GM23338 (cell line): ENCODE measurements at places on chromosomes 5 and 9.

DNA sequence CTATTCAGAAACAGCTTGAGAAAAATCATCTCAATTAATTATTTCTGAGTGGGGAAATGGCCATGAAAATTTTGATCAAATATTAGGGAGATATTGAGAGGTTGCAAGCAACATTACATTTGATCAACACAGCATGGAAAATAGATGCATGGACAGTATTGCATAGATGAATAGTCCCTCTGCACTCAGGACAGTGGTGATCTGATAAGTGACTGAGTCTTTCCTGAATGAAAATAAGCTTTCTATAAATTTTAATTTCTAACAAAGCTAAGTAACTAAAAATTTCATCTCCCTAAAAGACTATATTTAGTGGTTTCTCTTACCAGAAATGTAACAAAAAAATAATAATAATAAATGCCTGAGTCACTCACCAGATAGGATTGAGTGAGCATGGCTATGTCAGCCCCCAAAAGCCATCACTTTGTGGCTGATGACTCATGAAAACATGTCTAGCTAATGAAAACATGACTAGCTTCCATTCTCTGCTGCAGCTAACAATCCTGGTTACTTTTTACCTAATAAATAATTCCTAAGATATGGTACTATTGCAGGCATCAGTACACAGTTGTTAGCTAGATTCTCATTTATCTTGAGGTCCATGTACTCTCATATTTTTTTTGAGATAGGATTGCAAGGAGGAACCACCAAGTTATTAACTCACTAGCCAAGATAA lies 1294.8 kb upstream of the ACO1 start:
- DNase-seq, result no peak

GRCh38 chr9:84748112-84748511 lies 78.6 kb downstream of the NTRK2 start:
- no peak for DNase-seq

- no peak for DNase-seq
Observed at GRCh38 chr5:21237461-21237860, 1249.5 kb upstream of the CDH18 start.

GRCh38 chr5:131356619-131357018 lies 92.8 kb downstream of the CDC42SE2 start:
- DNase-seq, result no peak

GRCh38 chr5:91438871-91439270 lies 55.8 kb upstream of the ARRDC3 start:
- peak; percentile 63 for DNase-seq

GRCh38 chr9:131701789-131702337 lies 38.0 kb downstream of the RAPGEF1 start:
- peak; percentile 66 for DNase-seq

GRCh38 chr5:157917491-157917890 lies 58.5 kb upstream of the CLINT1 start:
- no peak for DNase-seq

DNA sequence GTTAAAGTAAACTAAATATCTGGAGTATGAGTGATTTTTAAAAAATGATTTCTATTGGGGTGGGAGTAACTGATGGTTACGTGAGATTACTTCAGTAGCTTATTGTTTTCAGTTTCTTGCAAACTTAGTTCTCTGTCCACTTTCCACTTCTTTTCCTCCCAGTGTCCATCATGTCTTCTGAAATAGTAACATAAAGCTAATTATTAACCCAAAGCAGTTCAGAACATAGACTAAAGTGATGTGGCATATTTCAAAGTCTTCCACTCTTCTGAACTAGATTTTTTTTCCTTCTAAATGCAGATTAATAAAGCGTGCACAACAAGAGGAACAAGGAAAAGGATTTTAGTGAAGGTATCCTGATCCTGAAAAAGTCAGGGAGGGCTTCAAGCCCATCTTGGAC lies 114.1 kb downstream of the MAN2A1 start:
- no peak for DNase-seq

- DNase-seq, result no peak
Observed at GRCh38 chr5:61001647-61002046, 56.6 kb downstream of the NDUFAF2 start.

DNA sequence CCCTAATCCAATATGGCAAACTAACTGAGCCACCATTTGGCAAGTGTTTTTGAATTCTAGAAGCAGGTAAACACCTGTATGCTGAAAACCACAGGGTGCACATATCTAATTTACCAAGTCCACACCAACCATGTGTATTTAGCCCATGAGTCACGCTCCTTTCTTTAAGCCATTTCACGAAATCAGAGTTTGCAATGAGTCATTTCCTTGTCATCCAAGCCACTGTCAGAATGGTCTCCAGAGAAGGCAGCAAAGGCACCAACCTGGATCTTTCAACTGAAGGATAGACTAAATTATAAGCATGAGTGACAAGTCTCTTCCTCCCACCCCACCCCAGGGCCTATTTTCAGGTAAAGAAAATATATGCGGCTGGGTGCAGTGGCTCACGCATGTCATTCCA lies 110.0 kb downstream of the PAX5 start:
- no peak for DNase-seq

DNA sequence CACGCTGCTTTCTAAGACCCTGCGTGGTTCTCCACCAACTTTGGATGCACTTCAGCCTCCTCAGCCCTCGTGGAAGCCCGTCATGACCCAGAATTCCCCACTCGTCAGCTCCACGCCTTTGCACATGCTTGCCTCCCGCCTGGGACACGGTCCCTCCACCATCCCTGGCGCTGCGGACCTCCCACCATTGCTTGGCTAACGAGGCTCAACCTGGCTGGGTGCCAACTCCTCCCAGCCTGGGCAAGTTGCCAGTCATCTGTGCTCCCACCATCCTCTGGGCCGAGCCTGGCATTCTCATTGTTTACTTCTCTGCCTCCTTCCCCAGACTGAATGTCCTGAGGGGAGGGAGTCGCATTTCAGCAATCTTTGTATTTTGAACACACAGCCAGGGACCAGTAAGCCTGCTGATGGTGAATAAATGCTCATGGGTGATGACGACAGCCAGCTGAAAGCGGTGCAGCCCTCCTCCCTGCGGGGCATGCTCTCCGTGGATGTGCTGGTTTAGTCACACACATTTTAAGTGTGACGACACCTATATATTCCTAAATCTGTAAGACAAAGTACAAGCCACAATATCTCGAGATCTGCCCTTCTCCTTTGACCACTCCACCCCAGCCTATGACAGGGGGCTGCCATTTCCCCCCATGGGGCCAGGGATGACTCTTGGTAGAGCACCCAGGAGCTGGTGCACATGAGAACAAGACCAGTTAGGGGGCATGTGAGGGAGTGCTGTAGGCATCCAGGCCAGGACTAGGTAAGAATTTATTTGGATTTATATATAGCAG lies 37.6 kb downstream of the ANKRD33B start:
- DNase-seq, result no peak

GRCh38 chr9:4141296-4141695 lies 158.6 kb downstream of the GLIS3 start:
- DNase-seq, result no peak

DNA sequence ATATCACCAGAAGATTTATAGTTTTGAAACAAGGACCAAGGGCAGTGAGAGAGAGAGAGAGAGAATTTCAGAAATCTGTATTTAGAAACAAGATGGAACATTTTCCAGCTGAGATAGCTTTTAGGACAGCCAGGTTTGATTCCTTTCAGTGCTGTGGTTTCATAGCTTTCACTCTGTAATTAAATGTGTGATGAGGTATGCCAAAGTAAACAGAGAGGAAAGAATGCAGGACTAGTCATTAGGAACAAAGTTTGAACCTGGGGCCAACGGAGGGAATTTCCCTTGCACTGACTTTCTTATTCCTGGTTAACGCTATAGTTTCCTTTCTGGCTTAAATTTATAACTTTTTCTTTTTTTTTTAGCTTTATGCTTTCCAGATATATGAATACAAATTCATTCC lies 10.0 kb upstream of the CCL28 start:
- no peak for DNase-seq

- peak; percentile 64 for DNase-seq
Observed at GRCh38 chr5:5270958-5271785, 131.0 kb downstream of the ADAMTS16 start.

DNA sequence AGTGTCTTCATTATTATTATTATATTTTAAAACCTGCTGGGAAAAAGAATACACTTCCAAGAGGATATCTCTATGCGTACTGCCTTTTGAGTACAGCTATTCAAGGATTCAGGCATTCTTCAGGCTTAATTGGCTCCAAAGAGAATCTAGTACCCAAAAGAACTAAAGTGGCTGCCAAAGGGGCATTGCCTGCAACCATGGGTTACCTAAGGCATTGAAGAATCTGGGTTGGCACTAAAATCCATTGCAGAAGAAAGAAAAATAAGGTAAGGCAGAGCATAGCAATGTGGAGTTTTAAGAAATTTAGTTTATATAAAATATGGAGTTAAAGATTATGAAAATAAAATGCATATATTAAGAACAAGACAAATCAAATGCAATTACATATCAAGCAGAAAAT lies 223.5 kb downstream of the TMEM161B start:
- no peak for DNase-seq

DNA sequence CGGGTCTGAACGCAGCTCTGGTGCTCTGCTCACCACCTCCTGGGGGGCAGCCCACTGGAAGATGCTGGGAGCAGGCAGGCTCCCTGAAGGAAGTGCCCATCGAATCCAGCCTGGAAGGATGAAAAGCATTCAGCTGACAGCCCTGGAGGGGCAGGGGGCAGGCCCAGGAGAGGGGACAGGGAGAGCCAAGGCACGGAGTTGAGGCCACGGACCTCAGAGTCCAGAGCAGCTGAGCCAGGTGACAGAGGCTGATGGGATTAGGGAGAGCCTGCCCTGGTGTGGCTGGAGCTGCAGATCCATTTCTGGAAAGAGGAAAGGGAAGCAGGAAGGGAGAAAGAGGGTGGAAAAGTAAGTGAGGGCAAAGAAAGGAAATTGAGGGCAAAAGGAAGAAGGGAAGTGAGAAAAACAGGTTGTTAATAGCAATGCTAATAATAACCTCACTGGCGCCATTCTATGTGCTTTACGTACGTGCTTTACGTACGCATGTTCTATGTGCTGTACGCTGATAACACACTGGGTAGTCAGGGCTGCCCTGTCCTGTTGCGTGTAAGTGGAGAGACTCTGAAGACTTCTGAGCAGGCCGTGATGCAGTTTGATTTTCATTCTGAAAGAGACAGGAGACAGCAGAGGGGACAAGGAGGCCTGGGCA lies 52.6 kb downstream of the LMX1B start:
- no peak for DNase-seq

DNA sequence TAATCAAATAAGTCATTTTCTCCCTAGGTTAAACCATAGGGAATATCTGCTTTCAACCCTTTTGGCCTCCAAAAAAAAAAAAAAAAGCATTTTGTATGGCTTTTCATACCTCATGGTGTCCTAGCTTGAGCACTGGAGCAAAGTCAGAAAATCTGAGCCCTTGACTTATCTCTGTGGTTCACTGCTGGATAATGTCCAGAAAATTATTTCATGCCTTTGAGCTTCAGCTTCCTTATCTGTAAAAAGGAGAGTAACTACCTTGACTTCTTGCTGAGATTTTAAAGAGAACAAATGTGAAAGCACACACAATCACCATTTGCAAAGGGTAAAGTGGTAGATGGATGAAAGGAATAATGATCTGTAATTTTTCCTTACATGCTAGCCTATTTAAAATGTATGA lies 165.9 kb downstream of the ALDH1A1 start:
- no peak for DNase-seq

DNA sequence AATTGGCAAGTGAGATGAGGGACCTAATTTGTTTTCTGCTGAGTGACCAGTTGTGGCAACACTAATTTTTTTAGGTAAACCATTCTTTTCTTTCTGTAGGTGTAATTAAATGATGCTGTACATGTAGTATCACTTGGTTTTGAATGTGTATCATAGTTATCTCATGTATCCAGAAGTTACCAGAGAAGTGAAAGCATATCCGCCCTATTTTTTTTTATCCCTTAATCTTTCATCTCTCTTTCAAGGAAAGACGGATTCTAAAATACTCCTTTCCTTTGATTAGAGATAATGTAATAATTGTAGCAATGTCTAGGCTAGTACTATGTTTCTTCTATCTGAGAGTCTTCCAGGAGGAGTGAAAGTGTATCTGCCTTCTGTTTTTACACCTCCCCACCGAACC lies 7.1 kb downstream of the KDM3B start:
- DNase-seq, result no peak

DNA sequence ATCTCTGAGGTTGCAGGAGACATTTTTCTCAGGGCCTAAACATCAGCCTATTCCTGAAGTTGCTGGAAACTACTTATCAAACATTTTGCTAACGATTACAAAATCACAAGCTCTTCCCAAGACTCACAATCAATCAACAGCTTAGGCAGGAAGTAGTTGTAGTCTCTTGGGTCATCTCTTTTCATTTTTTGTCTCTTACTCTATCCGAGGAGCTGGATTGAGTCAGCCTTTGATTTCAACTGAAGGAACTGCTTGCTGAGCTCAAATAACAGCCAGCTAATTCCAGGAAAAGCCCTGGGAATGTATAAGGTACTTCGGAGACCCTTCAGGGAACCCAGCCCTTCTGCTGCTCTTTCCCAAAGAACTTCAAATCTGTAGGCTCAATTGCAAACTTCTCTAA lies 398.9 kb downstream of the PLK2 start:
- DNase-seq, result no peak

DNA sequence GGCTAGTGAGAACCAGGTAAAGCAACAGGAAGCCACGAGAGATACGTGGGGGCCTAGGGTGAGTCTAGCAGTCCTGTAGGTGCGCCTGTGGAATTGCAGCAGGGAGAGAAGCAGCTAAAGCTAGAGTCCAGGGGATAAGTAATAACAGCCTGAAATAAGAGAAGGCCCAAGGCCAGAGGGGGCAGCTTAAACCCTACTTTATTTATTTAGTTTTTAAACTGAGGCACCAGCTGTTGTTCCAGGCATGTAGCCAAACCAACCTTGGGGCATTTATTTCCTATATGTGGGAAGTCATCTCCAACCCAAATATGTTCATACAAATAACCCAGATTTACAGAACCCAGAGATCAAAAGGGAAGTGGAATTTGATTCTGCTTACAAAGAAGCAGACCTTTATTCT lies 93.5 kb downstream of the GLDC start:
- DNase-seq, result peak; percentile 33

GRCh38 chr5:108588323-108588722 lies 159.4 kb upstream of the FER start:
- no peak for DNase-seq

DNA sequence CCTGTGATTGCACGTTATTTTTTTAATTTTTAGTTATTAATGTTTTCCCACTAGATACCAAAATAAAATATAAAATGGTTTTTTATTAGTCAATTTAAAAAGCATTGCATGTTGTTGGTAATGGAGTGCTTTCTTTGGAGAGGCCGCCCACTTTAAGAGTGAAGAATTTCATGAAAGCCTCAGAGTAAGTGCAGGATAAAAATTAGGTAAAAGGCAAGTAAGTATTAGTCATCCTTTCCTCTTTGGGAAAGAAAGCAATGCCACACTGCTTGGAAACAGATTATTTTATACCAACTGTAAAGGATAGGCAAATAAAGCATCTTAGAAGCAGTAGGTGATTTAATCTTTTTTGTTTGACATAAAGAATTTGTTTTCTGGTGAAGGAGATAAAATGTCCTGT lies 62.9 kb downstream of the HSD17B4 start:
- no peak for DNase-seq

- no peak for DNase-seq
Observed at GRCh38 chr5:7018198-7018597, 305.0 kb downstream of the TENT4A start.
